ENCODE measurements at places on chromosomes 6 and 20.
A peak's percentile ranks its signal among the peaks of the same experiment; 100 is the strongest.

GRCh38 chr6:87154641-87154992, 748 bp upstream of the ZNF292 start:
- H3K27ac ChIP-seq: peak overlapping the region; percentile 97
- H3K27me3 ChIP-seq: peaks cover 4% of the 10 kb centered on the region
- DNase-seq: no peak
- H3K36me3 ChIP-seq: no peaks in the 10 kb centered on the region
- peak overlapping the region; percentile 96 for H3K4me3 ChIP-seq
- no peaks in the 10 kb centered on the region for H3K4me1 ChIP-seq

DNA sequence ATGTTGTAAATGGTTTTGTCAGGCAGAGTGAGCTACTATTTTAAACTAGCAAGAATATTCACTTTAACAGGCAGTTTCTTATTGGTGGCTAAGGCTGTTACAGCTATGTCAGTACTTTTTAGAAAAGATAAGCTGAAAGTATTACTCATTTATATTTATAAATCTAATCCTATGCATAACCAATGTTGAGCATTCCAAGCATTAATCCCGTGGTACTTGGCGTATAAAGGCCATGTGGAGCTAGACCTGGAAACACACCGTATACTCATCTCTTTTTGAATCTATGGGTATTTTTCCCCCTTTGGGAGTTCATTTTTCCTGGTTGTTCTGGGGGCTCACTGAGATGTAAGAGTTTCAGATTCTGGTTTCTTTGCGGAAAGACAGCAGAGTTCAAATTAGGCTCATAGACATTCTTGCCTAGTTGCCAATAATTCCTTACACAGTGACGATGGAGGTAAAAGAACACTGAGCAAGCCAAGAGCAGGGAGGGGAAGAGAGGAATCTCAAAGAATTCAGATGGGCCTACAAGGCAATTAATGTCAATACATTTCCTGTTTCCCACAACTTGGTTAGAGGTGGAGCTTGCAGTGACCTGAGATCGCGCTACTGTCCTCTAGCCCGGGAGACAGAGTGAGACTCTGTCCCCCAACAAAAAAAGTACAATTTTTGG, 211.5 kb downstream of the SOX4 start:
- peaks cover 7% of the 10 kb centered on the region for H3K4me1 ChIP-seq
- H3K4me3 ChIP-seq: no peak overlapping the region
- no peaks in the 10 kb centered on the region for H3K27me3 ChIP-seq

- H3K27ac ChIP-seq: no peak overlapping the region
- no peaks in the 10 kb centered on the region for H3K36me3 ChIP-seq
- DNase-seq: no peak
- no peak overlapping the region for H3K4me3 ChIP-seq
- no peaks in the 10 kb centered on the region for H3K27me3 ChIP-seq
Measured at GRCh38 chr20:46741924-46742668, 32.6 kb downstream of the SLC2A10 start.

- no peaks in the 10 kb centered on the region for H3K36me3 ChIP-seq
- H3K4me3 ChIP-seq: no peak overlapping the region
- H3K27me3 ChIP-seq: no peaks in the 10 kb centered on the region
- DNase-seq: no peak
- H3K4me1 ChIP-seq: no peaks in the 10 kb centered on the region
- H3K27ac ChIP-seq: no peak overlapping the region
Measured at GRCh38 chr20:51470907-51471411, 71.6 kb downstream of the NFATC2 start.

GRCh38 chr6:152828431-152828830, 77.8 kb downstream of the VIP start:
- H3K4me3 ChIP-seq: no peak overlapping the region
- no peaks in the 10 kb centered on the region for H3K36me3 ChIP-seq
- no peak overlapping the region for H3K27ac ChIP-seq
- H3K4me1 ChIP-seq: no peaks in the 10 kb centered on the region

GRCh38 chr6:158625881-158626305, 18.6 kb downstream of the DYNLT1 start:
- DNase-seq: no peak
- H3K27me3 ChIP-seq: no peaks in the 10 kb centered on the region
- no peak overlapping the region for H3K27ac ChIP-seq

- H3K27me3 ChIP-seq: no peaks in the 10 kb centered on the region
- no peak for DNase-seq
- H3K36me3 ChIP-seq: no peaks in the 10 kb centered on the region
- no peaks in the 10 kb centered on the region for H3K4me1 ChIP-seq
- H3K27ac ChIP-seq: no peak overlapping the region
Measured at GRCh38 chr6:136737374-136737844, 54.9 kb downstream of the MAP3K5 start.

GRCh38 chr6:90941885-90942284, 355.0 kb upstream of the MAP3K7 start:
- DNase-seq: no peak
- no peaks in the 10 kb centered on the region for H3K27me3 ChIP-seq

DNA sequence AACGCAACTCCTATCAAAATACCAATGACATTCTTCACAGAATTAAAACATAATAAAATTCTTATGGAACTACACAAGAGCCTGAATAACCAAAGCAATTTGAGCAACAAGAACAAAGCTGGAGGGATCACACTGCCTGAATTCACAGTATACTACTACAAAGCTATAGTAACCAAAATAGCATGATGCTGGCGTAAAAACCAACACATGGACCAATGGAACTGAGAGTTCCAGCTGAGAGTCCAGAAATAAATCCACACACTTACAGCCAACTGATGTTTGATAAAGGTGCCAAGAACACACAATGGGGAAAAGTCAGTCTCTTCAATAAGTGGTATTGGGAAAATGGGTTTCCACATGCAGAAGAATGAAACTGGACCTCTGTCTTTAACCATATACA, 6.9 kb downstream of the MLIP start:
- no peak for DNase-seq
- H3K36me3 ChIP-seq: no peaks in the 10 kb centered on the region
- H3K4me3 ChIP-seq: no peak overlapping the region

- peaks cover 1% of the 10 kb centered on the region for H3K4me1 ChIP-seq
- H3K27me3 ChIP-seq: no peaks in the 10 kb centered on the region
- no peak overlapping the region for H3K4me3 ChIP-seq
- no peak overlapping the region for H3K27ac ChIP-seq
- H3K36me3 ChIP-seq: no peaks in the 10 kb centered on the region
Measured at GRCh38 chr20:61932199-61932592, 133.5 kb downstream of the TAF4 start.

DNA sequence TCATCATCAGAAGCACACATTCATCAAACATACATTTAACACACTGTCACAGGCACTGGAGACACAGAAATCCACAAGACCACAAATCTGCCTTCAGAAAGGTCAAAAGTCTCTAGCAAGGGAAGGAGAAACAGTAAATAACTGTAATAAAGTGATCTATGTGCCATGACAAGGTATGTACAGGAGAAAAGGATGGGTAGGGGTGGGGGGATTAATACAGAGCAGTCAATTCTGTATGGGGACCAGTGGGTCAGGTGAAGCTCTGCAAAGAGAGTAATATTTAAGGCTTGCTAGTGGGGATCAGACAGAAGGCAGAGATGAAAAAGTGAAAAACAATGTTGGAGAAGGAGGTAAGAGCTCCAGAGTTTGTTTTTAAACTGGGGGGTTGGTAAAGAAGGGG, 32.6 kb downstream of the ELOVL5 start:
- H3K4me1 ChIP-seq: no peaks in the 10 kb centered on the region
- no peaks in the 10 kb centered on the region for H3K27me3 ChIP-seq
- no peaks in the 10 kb centered on the region for H3K36me3 ChIP-seq
- DNase-seq: no peak
- H3K4me3 ChIP-seq: no peak overlapping the region

DNA sequence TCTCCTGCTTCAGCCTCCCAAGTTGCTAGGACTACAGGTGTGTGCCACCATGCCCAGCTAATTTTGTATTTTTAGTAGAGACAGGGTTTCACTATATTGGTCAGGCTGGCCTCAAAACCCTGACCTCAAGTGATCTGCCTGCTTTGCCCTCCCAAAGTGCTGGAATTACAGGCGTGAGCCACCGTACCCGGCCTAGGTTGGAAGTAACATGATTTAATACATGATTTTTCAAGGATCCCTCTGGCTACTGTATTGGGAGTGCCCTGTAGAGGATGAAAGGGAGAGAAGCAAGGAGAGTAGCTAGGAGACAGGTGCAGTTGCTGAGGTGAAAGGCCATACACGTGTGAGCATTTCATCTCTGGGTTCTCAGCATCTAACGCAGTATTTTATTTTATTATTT, 2.6 kb upstream of the NCOA3 start:
- no peaks in the 10 kb centered on the region for H3K4me1 ChIP-seq
- H3K4me3 ChIP-seq: no peak overlapping the region
- H3K27ac ChIP-seq: no peak overlapping the region
- no peaks in the 10 kb centered on the region for H3K27me3 ChIP-seq
- no peaks in the 10 kb centered on the region for H3K36me3 ChIP-seq
- no peak for DNase-seq

DNA sequence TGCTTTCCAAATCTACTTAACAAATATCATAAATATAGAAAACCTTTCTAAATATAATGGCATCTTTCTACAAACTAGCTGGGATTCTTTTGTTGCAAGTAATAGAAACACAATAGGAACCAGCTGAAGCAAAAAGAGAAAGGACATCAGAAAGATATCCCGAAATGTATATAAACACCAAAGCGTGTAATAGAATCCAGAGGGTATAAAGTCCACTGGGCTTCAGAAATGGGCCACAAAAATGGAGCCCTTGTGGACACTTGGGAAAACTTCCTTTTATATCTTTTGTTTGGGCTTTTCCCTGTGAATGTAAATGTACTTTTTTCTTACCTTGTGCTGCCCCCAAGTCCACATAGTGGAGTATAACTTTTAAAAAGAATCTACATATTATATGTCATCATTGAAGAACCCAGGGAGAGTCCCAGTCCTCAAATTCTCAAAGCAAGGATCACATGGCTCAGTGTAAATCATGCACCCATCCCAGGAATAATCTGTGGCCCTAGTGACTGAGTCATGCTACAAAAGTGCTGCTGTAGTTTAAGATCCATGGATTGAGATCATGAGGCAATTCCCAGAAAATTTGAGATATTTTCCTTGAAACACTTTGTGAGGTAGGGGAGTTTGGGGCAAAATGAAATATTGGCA, 457.0 kb downstream of the EPM2A start:
- H3K27ac ChIP-seq: no peak overlapping the region
- H3K4me1 ChIP-seq: no peaks in the 10 kb centered on the region

DNA sequence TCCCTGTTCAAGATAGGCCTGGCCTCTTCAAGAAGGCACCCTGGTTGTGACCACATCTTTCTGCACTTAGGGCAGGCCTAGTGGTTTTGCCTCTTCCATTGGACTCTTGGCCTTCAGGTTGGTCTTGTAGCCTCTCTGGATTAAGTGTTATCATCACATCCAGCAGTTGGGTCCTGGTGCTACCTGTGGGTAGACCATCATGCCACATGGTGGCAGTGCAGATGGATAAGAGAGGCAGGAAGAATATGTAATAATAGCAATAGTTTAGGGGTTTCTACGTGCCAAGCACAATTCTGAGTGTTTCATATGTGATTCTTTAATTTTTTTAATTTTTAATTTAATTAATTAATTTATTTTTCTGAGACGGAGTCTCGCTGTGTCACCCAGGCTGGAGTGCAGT, 28.5 kb upstream of the SNRPB2 start:
- no peaks in the 10 kb centered on the region for H3K27me3 ChIP-seq
- no peak for DNase-seq
- no peak overlapping the region for H3K4me3 ChIP-seq
- H3K36me3 ChIP-seq: no peaks in the 10 kb centered on the region

- peaks cover 9% of the 10 kb centered on the region for H3K4me1 ChIP-seq
- peaks cover 97% of the 10 kb centered on the region for H3K36me3 ChIP-seq
- DNase-seq: peak; percentile 78
- H3K27me3 ChIP-seq: no peaks in the 10 kb centered on the region
Measured at GRCh38 chr20:32789896-32790750, 27.9 kb downstream of the DNMT3B start.

DNA sequence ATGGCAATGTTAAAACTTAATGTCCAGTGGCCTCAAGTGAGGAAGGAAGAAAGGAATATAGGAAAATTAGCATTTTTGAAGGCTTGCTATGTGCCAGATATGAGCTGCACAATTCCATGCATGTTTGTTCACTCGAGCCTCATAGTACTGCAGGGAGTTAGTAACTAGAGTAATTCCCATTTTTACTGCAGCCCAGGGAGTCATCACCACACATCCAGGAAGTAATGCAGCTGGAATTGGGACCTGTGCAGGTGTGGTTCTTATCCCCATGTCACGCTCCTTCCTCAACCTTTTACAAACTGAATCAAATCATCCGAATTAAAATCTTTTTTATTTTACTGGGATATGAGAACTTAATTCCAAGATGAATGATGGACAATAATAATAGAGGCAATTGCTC, 149.5 kb upstream of the MAFB start:
- no peak overlapping the region for H3K4me3 ChIP-seq
- DNase-seq: no peak
- H3K4me1 ChIP-seq: no peaks in the 10 kb centered on the region
- no peaks in the 10 kb centered on the region for H3K36me3 ChIP-seq

DNA sequence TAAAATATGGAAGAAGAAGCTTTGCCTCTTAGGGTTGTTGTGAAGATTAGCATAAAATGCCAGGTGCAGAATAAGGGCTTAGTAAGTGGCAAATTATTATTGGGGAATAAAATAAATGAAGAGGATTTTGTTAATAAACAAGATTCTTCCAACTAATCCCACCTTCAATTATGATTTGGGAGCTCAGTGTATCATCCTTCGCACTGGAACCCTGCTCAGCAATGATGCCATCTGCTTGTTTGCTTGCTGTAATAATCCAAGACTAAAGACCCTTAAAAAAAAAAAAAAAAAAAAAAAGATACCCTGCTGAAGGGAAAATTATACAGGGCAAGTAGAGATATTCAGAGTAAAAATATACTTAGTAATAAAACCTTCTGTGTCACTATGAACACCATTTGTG, 62.0 kb upstream of the RREB1 start:
- no peak overlapping the region for H3K27ac ChIP-seq
- H3K4me1 ChIP-seq: peaks cover 14% of the 10 kb centered on the region
- no peak for DNase-seq
- H3K27me3 ChIP-seq: no peaks in the 10 kb centered on the region
- H3K36me3 ChIP-seq: no peaks in the 10 kb centered on the region

GRCh38 chr6:88983532-88983931, 20.1 kb upstream of the RNGTT start:
- peaks cover 2% of the 10 kb centered on the region for H3K4me1 ChIP-seq
- no peaks in the 10 kb centered on the region for H3K36me3 ChIP-seq
- H3K4me3 ChIP-seq: no peak overlapping the region
- H3K27me3 ChIP-seq: no peaks in the 10 kb centered on the region
- peak; percentile 58 for DNase-seq
- no peak overlapping the region for H3K27ac ChIP-seq

GRCh38 chr6:158705386-158706126, 55.7 kb downstream of the SYTL3 start:
- 0 out of 2 replicates have a peak, but pooled peaks cover 4% of the 10 kb centered on the region for H3K4me1 ChIP-seq
- H3K27me3 ChIP-seq: no peaks in the 10 kb centered on the region
- H3K36me3 ChIP-seq: no peaks in the 10 kb centered on the region
- DNase-seq: no peak

DNA sequence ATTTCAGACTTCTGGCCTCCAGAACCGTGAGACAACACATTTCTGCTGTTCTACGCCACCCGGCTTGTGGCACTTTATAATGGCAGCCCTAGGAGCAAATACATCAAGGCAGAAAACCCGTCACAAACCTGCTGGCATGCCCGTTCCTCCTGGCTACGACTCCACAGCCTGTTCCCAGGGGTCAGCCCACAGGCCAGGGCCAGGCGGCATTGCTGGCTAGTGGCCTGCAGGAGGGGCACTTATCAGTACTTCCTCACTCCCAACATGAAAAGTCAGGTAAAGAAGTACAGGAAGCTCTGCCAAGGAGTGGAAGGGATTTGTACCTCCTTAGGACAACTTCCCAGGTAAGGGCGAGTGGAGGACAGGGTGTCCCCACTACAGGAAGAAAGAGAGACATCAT, 223.1 kb upstream of the AGPAT4 start:
- no peak for DNase-seq
- no peak overlapping the region for H3K27ac ChIP-seq
- H3K4me1 ChIP-seq: no peaks in the 10 kb centered on the region
